ENCODE measurements at places on chromosomes 1 and 21.

GRCh38 chr1:25834894-25835293 is 15.1 kb downstream of the MTFR1L start:
- DNase-seq: no peak

GRCh38 chr1:214439352-214440119 is 111.9 kb downstream of the PTPN14 start:
- DNase-seq: peak; percentile 41

DNA sequence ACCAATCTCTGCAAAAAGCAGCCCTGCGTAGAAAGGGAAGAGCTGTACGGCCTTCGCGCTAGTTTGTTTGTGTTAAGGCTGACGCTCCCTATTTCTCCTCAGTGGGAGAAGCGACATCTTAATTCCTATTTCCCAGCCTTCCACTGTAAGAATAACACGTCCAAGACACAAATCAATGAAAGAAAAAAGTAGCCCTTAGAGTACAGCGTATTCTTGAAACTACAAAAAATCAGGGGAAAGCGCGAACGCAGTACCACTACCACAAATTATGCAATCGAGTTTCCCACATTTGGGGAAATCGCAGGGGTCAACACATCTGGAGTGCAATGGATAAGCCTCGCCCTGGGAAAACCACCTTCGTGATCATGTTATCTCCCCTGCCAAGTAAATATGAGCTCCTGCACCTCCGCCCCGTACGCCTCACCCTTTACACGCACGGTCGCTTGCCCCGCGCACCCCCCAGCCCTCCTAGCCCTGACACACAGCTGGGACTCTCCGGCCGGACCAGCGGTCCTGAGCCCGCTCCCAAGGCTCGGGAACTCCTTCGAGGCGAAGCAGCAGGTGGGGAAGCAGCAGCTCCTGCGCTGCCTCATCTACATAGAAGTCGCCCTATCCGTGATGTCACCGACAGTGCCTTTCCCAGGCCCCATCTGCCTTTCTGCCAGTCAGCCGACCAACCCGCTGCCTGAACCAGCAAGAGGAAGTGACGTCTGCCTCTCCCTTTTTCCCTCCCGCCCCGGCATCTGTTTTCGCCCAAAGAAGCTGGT is 94.7 kb downstream of the PPIAL4G start:
- no peak for DNase-seq

- DNase-seq: peak; percentile 29
These were observed 355.1 kb downstream of the USP25 start for GRCh38 chr21:16084776-16085364.

DNA sequence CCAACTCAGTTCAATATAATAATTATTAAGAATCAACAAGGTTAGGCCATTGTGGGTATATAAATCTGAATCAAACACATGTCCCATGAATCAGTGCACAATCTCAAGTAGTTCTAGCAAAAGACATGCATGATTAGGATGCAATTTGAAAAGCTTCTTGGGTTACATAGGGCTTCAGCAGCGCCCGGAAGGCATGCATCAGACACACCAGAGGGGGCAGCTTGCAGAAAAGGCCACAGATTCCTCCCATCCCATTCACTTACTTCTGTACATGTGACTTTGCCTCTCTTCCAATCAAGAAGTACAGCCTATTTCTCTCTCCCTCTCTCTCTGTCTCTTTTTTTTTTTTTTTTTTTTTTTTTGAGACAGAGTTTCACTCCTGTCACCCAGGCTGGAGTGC is 91.8 kb downstream of the KCNN3 start:
- DNase-seq: no peak

DNA sequence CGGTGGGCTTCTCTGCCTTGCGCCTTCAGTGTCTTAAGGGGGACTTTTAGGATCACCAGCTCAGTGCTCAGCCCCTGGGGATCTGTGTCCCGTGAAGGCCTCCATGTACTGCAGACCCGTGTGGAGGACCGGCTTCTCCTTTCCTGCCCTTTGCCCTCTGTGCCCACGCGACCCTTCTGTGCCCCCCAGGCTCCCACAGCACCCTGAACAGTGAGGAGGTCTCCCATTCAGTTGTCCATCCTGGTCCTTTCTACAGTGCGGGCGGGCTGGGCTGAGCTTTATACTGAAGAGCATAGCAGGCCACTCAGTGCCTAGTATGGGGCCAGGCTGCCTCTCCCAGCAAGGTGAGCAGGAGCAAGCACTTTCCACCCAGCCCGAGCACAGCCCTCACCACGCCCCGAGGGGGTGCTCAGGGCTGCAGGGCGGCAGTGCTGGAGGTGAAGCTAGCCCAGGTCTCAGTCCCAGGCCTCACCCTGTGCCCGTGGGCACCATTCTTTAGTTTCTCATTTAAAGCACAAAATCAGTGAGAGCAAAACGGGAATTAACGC is 7.6 kb upstream of the TFF1 start:
- DNase-seq: no peak

DNA sequence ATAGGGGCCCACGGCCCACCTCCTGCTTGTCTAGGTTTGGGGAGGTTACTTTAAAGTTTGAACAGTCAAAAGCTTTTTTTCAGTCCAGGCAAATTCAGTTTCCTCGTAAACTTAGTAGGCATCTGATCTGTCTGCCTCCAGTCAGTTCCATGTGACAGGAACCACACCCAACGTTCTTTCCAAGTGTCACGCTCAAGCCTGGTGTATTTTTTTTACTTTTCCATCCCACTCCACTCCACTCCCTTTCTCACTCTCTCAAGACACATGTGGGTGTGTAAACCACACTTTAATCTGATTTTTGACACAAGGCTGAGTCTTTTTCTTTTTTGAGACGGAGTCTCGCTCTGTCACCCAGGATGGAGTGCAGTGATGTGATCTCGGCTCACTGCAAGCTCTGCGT is 60.3 kb upstream of the GPR153 start:
- no peak for DNase-seq

DNA sequence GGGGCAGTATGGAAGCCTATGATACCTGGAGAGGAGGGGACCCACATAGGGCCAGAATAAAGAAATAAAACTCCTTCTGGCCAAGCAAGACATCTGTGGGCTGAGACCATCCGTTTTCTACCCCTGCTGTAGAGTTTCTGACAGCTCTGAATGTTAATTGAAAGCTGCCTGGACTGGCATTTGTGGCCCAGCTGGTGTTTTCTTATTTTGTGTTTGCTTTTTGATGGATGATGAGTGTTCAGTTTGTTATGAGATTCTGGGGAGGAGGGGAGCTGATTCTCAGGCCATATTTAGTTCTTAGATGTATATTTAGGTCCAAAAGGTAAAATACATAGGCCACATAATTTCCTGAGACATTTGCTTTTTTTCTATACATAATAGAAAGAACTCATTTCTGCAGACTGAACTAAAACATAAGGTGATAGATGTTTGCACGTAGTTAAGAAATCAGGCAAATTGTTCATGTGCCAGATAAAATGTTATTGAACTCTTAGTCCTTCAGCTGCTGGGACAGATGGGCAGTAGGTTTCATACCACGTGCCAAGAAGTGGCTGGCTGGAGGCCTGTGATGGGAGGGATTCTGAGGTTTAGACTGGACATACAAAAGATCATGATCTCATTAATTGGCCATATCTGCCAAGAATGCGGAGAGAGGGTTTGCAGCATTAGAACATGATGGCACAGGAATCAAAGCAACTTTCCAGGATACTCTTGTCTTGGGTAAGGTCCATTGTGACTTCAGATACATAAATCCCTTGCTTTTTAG is 54.1 kb downstream of the DSCAM start:
- DNase-seq: no peak

GRCh38 chr1:178238722-178239510 is 145.0 kb downstream of the RASAL2 start:
- peak; percentile 99 for DNase-seq

- DNase-seq: no peak
These were observed 386.9 kb upstream of the PLXNA2 start for GRCh38 chr1:208631092-208631491.

- no peak for DNase-seq
These were observed 88.1 kb upstream of the BCAR3 start for GRCh38 chr1:93769777-93770176.

DNA sequence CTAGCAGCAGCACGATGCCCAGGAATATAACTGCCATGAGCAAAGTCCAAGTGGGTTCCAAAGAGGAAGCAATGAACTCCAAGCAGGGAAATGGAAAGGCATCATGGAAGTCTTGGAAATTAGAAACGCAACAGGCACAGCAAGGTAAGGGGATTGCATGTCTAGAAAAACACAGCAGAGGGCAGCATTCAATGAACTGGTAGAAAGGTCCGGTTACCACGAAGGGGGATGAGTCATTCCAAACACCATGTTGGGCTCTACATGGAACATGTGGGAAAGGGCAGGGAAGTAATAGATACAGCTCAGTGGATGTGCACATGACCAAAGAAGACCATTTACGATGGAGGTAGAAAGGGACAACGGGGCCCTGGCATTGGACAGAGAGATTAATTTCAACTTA is 36.4 kb downstream of the RXRG start:
- peak; percentile 28 for DNase-seq

- peak; percentile 89 for DNase-seq
These were observed at the start of gene PSRC1 for GRCh38 chr1:109282952-109283747. Gene PSRC1, minus strand, starts transcription at chr1:109283145.

DNA sequence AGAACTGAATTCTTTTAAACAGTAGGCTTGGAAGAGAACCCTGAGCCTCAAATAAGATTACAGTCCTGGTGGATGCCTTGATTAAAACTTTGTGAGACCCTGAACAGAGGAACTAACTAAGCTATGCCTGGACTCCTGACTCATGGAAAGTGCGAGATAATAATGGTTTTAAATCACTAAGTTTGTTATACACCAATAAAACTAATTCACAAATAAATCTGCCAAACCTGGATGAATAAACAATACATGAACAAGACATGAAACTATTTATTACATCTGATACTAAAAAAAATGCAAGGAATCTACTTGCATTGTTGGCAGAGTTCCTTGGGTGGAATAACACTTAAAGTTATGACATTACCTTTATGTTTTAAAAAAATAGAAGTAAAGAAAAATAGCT is 118.4 kb downstream of the PIGK start:
- DNase-seq: no peak

DNA sequence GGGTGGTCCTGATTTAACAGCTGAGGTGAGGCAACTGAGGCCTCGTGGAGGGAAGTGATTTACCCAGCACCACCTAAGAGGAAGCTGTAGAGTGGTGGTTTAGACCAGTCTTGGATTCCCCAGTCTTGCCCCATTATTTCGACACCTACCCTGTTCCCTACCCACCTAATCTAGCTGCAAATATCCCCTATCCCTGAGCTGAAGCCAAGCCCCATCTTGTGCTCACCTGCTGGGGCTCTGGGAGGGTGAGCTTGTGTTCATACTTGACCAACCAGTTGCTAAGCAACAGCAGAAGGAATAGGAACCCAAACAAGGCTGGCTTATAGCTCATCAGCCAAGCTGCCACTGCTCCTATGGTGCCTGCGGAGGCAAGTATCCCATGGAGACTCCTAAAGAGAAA is 2.0 kb downstream of the TEX46 start:
- peak; percentile 59 for DNase-seq

DNA sequence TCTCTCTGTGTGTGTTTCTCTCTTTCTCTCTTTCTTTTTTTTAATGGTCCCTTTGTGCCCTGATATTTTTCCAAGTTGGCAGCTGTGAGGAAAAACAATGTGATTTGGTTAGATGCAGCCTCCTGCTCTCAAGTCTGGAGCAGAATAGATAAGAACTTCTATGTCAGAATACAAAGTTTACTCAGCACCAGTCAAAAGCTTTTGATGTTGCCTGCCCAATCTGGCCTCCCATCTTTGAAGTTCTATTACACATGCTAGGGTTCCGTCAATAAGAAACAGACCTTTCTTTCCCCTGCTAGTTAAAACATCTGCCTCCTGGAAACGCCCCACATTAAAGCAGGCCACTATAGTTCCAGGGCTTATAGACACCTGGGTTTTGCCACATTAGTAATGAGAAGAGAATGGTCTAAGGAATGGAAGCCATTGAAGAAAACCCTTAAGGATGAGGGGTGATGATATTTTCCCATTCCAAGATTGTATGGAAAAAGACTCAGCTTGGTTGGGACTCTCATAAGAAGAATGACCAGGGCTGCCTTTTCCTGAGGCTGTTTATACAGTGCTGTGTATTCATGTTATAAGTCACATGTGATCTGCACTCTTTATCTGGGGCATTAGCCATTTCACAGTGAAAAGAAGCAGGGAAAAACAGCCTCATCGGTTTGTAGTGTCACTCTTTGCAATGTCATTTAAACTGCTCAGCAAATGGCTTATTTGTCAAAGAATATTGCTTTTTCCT is 414.7 kb upstream of the PROX1 start:
- no peak for DNase-seq

Measured in RCC 7860 (cell line).